Activated CD4-positive, alpha-beta T cell treated with anti-CD3 and anti-CD28 coated beads for 24 hours (primary cell): ENCODE measurements at places on chromosomes 2 and 18.
A peak's percentile ranks its signal among the peaks of the same experiment; 100 is the strongest.

DNA sequence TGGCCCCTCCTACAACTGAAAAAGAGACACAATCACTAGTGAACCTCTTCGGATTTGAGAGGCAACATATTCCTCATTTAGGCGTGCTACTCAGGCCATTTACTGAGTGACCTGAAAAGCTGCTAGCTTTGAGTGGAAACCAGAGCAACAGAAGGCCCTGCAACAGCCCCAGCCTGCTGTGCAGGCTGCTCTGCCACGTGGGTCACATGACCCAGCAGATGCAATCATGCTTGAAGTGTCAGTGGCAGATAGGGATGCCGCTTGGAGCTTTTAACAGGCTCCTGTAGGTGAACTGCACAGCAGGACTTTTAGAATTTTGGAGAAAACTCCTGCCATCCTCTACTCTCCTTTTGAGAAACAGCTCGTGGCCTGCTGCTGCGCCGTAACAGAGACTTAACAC lies 578.6 kb upstream of the RAB6C start:
- no peak for DNase-seq

GRCh38 chr2:135227386-135227785 lies 175.3 kb downstream of the RAB3GAP1 start:
- no peak for DNase-seq

- DNase-seq, result no peak
Observed at GRCh38 chr2:162266460-162266760, 23.2 kb upstream of the FAP start.

DNA sequence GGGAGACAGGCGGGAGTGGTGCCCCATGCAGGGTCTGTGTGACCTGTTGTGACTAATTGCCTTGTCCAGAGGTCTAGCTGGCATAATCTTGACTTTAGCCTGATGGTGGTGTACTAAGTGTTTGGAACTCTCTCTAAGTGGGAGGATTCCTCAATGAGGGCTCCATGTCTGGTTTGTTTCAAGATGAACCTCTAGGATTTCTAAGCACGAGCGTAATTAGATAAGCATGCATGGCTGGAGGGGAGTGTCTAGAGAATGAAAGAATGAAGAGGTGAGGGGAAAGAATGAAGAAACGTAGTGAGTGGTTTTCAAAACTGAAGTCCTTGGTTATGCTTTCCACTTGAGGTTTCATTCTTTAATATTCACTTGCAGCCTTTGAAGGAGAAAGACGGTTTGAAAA lies 833.2 kb upstream of the GYPC start:
- DNase-seq, result no peak

DNA sequence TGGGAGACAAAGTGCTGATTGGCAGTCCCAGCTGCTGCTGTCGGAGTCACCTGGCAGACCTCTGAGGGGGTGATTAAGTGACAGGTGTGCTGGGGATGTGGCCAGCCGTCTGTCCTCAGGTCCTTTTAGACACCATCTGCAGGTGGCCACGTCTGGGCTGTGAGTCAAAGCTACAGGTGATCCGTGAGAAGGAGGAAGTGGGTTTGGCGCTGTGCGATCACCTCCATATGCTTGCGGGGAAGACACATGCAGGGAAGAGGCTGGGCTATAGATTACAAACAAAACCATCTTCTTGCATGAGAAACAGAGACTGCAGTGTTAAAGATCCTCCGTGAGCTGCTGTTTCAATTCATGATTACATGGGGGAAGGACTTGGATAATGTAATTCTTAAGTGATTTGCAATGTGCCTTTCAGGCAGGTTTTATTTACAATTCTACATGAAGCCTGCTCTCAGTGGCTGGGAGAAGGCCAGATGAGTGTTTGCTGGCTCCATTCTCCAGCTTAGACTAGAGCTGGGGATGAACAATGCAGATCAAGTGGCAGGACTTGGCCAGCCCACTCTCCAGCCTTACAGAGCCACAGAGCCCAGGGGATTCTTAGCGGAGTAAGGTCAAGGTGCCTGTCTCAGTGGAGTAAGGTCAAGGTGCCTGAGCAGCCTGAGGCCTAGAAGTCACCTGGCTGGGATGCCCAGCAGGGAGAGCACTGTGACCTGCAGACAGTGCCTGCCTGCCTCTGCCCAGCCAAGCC lies 87.8 kb downstream of the LYPD1 start:
- no peak for DNase-seq

DNA sequence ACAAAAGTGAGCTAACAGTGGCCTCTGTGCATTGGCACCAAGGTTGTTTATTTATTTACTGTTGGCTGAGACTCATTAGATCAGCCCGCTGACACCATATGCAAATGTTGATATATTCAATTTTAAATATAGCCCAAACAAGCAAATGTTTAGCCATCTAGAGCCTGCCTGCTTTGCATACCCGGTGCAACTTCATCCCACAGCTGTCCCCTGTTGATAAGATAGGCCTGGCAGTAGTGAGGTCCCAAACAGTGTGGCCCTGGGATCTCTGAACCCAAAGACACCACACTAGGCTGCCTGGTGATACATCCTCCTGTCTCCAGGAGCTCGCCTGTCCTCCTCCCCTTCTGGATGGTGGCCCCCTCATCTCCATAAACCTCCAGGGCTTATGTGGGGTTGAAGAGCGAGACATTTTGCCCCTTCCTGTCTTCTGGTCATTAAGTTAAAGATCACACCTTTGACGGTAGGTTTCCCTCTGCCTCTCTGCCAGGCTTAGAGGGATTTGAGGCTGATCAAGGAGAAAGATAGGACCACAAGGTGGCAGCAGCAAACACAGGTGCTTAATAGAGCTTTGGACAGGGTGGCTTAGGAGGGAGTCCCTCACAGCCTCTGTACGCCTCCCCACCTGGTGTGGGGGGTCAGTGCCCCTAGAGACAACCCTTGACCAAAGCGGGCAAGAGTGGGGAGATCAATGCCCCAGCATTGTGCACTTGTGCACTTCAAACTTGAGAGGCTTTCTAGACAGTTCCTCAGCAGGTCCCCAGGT lies 23.7 kb upstream of the MYO5B start:
- DNase-seq, result no peak

DNA sequence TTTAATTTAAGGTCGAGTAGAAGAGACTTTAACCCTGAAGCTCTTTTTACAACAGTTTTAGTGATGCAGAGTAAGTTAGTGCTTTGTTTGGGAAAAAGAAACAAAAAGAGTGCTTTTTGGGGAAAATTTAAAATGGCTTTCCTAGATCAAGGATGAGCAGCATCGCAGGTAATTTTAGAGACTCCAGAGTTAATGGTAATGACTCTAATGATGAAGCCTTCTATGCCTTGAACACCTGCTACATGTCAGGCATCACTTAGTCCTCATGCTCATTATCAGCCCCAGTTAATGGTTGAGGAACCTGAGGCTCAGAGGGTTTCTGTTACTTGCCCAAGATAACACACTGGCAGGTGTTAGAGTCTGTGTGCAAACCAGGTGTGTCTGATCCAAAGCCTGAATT lies 167.8 kb downstream of the ACOXL start:
- DNase-seq, result no peak

DNA sequence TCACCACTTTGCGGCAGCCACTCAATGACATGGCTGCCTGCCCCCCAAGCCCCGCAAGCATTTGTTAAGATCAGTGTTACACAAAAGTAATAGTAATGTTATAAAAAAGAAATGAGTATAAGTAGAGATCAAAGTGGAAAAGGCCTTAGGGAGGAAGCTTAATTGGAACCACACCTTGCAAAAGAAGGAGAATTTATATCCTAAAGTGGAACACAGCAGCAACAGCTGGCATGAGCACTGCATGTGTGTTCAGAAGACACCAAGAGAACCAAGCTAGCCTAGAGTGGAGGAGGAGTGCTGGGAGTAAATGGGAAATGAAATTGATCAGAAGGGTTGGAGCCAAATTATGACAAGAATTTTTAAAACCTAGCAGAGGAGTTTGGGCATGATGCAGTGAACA lies 73.1 kb upstream of the STK17B start:
- no peak for DNase-seq

DNA sequence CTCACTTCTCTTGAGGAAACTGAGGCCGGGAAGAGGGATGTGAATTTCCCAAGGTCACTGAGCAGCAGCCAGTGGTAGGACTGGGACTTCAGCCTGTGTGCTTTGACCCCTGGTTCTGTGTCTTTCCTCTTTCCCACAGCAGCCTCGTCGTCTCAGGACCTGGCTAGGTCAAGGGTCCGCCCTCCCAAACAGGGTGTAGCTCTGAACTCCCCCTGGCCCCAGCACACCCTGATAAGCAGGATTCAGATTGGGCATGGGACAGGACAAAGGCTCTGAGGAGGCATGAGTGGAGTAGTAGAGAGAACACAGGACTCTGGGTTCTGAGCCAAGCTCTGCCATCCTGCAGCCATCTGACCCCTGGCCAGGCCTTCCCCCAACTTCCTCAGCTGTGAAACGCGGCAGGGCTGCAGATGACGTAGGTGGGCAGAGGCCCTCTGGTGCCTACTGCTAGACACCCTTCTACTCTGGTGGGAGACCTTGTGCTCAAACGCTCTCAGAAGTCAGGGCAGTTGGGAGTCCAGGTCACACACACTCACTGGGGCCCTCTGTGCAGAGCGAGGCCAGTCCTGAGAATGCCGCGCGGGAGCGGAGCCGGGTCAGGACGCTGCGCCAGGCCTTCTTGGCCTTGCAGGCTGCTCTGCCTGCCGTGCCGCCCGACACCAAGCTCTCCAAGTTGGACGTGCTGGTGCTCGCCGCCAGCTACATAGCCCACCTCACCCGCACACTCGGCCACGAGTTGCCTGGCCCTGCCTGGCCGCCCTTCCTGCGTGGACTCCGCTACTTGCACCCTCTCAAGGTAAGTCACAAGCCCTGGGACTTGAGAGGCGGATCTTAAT lies 984 bp downstream of the TCF23 start:
- no peak for DNase-seq

- no peak for DNase-seq
Observed at GRCh38 chr2:1617425-1618021, 126.8 kb downstream of the PXDN start.

DNA sequence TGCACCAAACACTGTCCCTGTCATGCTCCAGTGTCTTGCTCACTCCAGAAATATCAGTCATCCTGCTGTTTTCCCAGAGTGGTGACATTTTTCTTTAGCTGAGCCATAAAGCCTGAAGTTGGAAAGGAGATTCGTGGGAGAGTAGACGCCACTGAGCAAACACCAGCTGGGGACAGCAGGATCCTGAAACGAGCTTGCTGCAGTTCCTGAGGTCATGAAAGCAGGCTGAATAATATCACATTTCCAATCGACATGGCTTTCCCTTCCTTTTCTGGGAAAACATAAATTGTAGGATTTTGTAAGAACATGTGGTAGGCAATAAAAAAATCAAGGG lies 276.4 kb downstream of the CDCA7 start:
- DNase-seq, result no peak

DNA sequence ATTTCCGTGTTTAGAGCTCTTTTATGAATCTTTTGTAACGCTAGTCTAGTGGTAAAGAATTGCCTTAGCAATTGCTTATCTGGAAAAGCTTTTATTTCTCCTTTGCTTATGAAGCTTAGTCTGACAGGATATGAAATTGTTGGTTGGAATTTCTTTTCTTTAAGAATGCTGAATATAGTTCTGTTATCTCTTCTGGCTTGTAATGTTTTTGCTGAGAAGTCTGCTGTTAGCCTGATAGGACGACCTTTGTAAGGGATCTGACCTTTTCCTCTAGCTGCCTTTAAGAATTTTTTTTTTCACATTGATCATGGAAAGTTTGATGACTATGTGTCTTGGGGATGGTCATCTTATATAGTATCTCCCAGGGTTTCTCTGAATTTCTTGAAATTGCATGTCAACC lies 101.1 kb downstream of the TRABD2A start:
- DNase-seq, result no peak

DNA sequence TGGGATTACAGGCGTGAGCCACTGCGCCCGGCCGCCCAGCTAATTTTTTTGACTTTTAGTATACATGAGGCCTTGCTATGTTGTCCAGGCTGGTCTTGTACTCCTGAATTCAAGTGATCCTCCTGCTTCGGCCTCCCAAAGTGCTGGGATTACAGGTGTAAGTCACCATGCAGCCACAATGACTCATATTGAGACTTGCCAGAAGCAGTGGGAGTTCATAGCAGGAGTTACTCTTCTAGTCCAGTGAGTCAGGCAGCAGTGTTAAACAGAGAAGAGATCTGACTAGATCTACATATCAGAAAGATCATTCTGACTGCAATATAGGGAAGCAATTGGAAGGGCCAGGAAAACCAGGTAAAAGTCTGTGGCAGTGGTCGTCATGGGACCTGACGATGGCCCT lies 1.5 kb upstream of the FLACC1 start:
- DNase-seq, result peak; percentile 13

DNA sequence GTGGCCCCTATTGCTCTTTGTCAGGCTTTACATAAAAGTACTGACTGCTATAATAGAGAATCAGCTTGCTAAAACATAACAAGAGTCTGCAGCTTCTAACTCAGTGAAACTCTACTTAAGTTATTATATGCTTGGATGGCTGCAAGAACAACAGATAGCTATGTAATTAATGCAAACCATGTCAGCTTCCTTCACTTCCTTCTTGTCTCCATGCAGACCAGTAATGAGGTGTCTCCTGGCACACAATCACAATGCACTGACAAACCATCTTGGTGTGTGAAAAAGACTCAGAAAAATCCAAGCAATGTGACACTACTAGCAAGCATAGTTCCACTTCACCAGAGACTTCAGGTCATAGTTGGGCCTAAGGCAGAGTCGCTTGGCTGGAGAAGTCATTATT lies 2068.9 kb upstream of the PIK3C3 start:
- DNase-seq, result no peak

- DNase-seq, result no peak
Observed at GRCh38 chr18:7733642-7734041, 166.5 kb downstream of the PTPRM start.

- DNase-seq, result no peak
Observed at GRCh38 chr18:11741505-11742145, 52.6 kb downstream of the GNAL start.
